ENCODE measurements at places on chromosomes 4 and X.

- DNase-seq: no peak
Observed at GRCh38 chrX:53481093-53481492, 46.9 kb upstream of the HSD17B10 start.

DNA sequence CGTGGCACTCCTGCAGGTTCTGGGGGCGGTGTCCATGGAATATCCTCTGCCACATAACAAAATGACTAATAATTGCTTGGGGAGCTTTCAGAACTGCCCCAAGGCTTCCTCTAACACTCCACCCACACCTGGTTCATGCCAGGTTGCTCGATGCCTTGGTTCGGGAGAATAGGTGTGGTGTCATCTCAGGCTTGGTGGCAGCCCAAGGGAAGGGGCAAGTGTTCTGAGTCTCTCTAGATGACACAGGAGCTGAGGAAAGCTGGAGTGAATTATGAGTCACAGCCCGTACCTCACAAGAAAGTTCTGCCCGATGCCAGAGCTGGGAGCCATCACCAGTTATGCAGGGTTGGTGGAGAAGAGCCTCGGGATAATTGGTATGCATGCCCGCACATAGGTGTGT is 14.7 kb downstream of the FTSJ1 start:
- DNase-seq: peak; percentile 59

GRCh38 chr4:141238186-141238585 is 17.5 kb downstream of the ZNF330 start:
- no peak for DNase-seq

DNA sequence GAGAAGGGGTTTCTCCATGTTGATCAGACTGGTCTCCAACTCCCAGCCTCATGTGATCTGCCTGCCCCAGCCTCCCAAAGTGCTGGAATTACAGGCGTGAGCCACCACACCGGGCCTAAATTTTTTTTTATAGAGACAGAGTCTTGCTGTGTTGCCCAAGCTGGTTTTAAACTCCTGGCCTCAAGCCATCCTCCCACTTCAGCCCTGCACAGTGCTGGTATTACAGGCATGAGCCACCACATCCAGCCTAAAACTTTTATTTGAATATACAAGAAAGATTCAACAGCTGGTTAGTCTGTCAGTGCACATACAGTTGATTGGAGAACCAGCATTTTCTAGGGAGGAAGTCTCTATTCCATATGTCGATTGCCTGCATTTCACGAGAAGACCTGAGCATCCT is 91.2 kb downstream of the LRP2BP start:
- no peak for DNase-seq

DNA sequence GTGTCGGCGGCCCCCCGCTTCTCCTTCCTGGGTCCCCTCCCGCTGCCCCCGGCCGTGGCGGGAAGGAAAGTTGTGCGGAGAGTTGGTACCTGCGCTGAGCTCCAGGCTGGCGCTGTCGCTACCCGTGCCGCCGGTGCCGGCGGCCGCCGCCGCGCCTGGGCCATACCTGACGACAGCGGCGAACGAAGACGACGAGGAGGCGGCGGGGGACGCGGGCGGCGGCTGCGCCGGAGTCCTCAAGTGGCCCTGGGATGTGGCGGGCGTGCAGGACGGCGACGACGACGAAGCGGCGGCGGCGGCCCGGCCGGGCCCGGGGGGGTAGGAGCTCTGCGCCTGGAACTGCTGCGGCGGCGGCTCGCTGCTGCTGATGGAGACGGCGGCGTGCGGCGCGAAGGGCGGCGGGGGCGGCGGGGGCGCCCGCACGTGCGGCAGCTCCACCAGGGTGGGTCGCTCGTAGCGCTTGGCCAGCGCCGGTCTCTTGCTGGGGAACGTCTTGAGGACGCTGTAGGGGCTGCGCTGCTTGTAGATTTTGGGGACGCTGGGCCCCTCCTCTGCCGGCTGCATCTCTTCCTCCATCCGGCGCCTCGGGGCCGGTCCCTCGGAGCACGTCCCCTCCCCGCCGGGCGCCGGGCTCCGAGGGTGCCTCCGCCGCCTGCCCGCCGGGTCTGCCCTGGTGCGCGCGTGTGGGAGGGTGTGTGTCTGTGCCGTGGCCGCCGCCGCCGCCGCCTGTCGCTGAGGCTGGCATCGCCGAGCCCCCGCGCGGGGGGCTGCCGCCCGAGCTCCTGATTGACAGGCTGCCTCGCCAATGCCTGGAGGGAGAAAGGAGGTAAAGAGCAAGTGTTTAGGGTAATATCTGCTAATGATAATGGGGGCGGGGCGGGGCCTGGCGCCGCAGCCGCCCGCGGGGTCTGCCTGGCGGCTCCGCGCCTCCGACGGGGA is 618 bp downstream of the BEND4 start:
- no peak for DNase-seq

GRCh38 chr4:159232465-159233106 is 129.7 kb downstream of the RAPGEF2 start:
- DNase-seq: no peak

- DNase-seq: no peak
Observed at GRCh38 chr4:56055027-56055977, 106.6 kb downstream of the CEP135 start.

DNA sequence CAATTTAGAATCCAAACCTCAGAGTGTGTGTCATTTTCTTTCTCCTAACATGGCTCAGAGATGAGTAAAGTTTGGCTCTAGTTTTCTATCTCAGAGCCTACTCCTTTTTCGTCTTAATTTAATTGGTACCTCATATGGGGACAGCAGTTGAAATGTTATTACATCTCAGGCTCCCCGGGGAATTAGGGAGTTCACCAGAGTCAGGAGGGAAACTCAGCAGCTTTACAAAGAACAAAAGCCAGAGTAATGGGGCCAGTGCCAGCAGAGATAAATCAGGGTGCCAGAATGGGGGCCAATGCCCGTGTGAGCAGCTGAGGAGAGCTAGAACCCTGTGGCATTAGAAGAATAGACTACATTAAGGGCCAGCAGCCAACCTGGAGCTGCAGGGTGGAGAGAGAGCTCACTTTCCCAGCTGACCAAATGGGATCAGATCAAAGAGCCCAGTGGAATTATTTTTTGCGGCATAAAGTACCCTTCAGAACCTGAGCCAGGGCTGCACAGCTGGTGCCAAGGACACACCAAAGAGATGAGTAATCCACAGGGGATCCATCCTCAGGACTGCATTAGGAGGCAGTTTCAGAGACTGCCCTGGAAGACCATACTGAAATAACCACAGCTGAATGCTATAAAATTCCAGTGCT is 207.1 kb upstream of the DKK2 start:
- DNase-seq: no peak

DNA sequence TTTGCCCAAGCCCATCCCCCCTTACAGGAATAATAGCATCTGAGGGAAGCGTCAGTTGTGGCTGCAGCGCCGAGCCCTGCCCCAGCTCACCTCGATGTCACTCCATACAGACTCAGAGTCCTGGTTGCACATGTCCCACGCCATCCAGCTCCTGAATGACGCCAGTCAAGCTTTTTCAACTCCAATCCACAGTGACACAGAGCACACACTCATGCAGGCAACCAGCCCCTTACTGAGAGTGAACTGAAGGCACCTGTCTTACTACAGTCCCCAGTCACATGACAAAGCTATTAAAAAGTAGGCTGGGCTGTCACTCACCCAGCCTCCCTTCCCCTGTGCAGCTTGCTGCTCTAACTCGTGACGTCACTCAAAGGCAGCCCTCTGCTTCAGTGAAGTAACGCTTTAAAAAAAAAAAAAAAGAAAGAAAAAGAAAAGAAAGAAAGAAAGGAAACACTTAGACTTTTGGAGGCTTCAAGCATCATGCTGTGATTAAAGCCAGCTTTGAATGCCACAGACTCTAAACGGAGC is at the start of gene PPARGC1A:
TSS of gene PPARGC1A (minus strand) at position 234 of the 528 bp plus-strand sequence. CDS start at position 144, 90 bp downstream.
- peak; percentile 88 for DNase-seq

- DNase-seq: no peak
Observed at GRCh38 chrX:65750674-65751469, 83.4 kb downstream of the MSN start.

DNA sequence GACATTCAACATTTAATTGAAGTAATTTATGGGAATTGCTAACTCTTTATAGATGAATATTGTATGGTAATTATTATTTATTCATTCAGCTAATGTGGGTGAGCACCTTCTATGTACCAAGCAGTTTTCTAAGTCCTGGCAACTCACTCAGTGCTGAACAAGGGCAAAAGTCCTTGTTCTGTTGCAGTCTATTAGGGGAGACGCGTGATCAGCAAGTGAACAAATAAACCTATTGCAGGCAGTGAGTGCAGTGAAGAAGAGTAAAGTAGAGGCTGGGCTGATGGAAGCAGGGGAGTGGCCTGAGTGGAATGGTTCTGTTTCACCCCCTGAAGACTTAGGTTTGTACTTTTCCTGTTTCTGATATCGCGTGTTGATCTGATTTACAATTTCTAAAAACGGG is 214.3 kb downstream of the RAPGEF2 start:
- DNase-seq: no peak

- DNase-seq: peak; percentile 18
Observed at GRCh38 chr4:9923195-9923812, 98.0 kb downstream of the SLC2A9 start.

DNA sequence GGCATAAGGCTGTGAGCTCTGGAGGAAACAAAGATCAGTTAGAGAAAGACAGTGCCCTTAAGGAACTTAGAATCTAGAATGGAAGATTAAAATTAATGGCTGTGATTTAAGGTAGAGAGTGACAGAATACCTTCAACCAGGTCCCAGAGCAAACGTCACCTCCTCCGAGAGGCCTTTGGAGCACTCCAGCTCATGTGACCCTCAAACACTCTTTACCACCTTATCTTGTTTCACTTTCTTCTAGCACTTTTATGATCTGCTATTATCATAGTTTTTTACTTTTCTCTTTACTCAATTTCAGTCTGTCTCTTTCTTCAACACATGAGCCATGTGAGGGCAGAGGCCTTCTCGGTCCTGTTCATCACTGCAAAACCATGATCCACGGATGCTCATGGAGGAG is 187.0 kb downstream of the SMIM20 start:
- DNase-seq: no peak

DNA sequence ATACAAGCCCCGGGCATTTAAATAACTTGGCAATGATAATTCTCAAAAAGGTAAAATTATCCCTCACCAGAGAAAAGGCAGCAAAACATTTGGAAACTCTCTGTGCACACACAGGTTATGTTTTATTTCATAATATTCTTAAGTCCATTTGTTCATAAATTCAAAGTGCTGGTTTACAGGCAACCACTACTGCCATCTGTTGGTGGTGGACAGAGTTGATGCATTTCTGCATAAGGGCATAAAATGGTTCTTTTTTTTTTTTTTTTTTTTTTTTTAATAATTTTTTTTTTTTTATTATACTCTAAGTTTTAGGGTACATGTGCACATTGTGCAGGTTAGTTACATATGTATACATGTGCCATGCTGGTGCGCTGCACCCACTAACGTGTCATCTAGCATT is 31.5 kb upstream of the IL21 start:
- DNase-seq: peak; percentile 45

DNA sequence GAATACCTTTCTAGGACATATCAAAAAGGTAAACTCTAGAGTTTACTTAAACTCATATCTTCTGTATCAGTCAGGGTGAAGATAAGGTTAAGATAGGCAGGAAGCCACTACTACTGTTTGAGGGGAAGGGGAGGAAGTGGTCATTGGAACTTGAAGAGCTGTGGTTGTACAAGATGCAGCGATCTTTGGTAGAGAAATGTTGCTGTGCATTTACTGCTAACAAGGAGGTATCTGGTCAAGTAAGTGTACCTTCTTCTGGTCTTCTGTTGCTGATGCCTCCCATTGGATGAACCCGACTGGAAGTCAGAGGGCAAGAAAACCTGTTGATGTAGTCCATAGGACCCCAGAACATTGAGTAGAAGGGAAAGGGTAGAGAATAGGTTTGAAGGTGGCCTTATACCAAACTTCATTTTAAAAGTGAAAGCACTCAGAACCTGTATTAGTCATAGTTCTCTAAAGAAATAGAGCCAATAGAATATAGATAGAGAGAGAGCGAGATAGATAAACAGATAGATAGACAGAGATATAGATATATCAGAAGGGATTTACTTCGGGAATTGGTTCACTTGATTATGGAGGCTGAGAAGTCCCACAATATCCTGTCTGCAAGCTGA is 47.9 kb upstream of the TSPAN5 start:
- DNase-seq: no peak

- peak; percentile 93 for DNase-seq
Observed at GRCh38 chr4:86338989-86339388, 20.9 kb downstream of the MAPK10 start.

DNA sequence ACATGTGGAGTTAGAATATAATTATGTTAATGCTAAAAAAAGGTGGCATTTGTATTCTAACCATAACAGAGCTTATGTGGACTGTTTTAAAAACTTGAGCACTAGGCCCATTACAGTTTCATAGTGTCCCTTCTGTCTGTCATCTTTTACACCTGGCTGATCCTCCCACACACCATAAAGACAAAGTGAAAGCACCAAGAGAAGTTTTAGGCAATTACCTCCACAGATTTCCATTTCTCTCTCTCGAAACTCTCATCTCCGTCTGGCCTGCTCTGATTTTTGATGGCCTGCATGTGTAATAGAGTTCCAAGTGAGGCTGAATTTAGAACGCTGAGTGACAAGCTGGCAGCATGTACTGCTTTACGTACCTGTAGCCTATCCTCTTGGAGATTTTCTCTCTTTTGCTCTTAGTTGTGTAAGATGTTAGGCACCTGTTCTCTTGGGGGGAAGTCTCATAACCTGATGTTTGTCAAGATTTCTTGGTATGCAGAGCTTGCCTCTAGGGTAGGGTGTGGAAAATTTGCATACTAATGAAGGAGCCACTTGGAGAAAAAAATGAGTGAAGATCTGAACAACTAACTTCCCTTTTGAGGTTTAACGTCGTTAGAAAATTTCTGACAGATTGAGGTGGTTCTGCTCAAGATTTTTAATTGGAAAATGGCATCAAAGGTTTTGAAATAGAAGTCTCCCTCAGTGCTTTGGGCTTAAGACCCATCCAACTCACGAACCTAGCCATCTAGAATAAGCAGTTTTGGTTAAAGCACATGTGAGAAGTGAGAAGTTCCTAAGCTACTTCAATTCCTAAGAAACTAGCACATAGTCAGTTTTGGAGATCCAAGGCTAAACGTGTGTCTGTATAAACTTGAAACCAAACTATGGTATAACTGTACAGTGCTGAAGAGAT is 57.6 kb upstream of the RAP1GDS1 start:
- no peak for DNase-seq

DNA sequence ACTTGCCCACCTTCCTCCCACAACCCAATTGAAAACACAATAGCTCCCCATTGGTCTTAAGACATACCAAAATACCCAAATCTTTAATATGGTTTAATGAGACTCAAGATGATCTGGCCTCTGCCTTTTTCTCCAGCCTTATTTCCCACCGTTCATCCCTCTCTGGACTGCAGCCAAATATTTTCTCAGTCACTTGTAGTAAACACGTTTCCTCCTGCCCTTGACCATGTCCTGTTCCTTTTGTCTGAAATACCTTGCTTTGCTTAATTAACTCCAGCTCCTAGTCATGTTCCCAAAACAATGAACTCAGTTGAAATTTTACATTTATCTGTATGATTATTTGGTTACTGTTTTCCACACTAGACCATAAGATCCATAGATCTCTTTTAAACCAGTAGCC is 8.4 kb upstream of the NUP54 start:
- DNase-seq: peak; percentile 17

DNA sequence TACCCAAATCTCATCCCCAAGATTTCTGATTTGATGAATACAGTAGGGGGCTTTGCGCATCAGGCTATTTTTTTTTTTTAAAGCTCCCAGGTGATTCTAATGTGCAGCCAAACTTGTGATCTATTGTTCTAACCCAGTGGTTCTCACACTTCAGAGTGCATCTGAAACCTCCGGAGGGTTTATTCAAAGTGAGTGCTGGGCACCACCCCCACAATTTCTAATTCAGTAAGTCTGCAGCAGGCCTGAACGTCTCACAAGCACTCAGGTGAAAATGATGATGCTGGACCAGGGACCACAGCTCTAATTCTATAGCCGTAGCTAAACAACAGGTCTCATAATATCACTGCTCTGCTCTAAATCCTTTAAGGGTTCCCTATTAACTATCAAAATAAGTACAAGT is 211.4 kb downstream of the FMR1NB start:
- DNase-seq: no peak

Data from kidney tubule cell (primary cell).